RCC 7860 (cell line): ENCODE measurements at places on chromosomes 3 and 15.
A peak's percentile ranks its signal among the peaks of the same experiment; 100 is the strongest.

DNA sequence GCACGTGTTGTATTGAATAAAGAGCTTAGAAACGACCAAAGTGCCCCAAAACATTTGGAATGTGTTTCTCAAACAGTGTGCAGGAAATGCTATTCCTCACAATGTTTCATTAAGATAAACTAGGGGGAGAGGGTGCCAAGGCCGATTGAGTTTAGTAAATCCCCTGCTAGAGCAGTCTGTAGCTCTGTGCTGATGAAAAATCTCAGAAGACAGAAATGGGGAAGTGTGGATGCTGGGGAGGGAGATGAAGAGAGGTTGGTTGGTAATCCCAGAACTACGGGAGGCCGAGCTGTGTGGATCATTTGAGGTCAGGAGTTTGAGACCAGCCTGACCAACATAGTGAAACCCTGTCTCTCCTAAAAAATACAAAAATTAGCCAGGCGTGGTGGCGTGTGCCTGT is 121.2 kb downstream of the FOXB1 start:
- DNase-seq, result no peak

DNA sequence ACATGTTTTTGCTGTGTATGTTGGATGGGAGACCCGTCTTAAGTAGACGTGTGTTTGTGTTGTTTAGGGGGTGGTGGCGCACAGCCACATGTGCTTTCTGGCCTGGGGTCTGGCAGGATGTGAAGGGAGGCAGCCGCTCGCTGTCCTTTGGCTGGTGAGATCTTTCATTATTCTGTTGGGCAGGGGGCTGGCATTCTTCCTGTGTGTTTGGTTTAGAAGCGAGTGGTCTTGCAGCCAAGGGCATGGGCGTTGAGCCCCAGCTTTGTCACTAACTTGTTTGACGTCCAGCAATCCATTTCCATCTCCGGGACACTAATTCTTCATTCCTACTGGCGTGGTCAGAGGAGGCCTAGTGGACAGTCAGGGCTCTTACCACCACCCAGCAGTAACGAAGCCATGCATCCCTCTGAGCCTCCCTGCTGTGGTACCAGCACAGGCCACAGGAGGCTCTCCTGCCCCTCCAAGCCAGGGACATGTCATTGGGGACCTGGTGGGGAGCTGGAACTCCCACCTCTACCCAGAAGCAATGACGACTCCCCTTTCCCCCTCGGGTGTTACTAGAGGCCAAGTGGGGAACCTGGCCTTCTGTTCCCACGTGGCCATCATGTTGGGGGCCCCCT is 10.7 kb downstream of the THSD4 start:
- DNase-seq, result no peak

DNA sequence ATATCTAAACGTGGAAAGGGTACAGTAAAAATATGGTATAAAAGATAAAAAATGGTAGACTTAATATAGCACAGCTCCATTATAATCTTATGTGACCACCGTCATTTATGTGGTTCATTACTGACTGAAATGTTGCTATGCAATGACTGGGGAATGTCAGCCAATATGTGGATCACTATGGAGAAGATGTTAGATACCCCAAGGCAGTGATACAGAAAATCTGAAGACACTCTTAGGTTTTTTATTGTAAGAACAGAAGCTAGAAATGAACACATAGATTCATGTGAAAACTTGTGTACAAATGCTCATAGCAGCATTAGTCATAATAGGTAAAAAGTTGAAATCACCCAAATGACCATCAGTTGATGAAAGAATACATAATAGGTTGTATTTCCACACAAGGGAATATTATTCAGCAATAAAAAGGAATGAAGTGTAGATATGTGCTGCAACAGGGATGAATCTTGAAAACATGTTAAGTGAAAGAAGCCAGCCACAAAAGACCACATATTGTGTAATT is 18.4 kb downstream of the MEF2A start:
- DNase-seq, result no peak

- no peak for DNase-seq
Measured at GRCh38 chr15:59994888-59995557, 9.1 kb upstream of the FOXB1 start.

- DNase-seq, result no peak
Measured at GRCh38 chr15:59344311-59344710, 28.4 kb downstream of the MYO1E start.

- DNase-seq, result no peak
Measured at GRCh38 chr3:115659253-115660220, 36.2 kb downstream of the GAP43 start.

DNA sequence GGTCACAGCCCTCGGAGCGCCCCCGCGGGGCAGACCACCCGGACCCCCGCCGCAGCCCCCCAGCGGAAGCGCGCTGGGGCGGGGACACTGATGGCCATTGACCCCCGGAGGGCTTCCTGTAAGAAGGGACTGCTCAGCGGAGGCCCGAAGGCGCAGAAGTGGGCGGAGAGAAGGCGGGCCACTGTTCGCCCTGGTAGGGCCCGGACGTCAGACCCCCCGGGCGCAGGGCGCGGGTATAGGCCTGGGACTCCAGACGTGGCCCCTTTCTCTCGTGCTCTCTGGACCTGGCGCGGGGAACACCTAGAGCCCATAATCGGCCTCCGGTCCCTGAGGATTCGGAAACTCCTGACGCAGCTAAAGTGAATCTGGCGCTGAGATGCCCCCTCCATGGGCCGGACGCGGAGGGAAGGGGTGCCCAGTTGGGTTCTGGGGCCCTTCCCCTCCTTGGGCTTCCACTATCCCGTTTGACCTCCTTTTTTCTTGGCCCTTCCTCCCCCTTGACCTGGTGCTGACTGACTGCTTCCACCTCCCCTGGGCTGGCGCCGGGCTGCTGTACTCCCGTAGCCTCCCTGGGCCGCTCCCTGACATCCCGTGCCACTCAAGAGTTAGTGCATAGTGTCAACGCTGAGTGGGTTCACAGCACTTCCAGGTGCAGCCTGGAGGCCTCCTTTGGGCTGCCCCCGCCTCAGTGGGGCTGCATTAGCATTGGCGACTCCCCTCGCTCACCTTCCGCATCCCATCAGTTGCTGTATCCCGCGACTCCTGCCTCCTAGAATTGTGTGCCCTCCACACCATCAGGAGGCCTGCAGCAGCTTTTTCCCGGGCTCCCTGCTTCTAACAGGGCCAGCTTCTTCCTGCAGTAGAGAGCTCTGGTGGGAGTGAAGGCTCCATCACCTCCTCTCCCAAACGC is 694 bp downstream of the ABTB1 start:
- DNase-seq, result no peak

DNA sequence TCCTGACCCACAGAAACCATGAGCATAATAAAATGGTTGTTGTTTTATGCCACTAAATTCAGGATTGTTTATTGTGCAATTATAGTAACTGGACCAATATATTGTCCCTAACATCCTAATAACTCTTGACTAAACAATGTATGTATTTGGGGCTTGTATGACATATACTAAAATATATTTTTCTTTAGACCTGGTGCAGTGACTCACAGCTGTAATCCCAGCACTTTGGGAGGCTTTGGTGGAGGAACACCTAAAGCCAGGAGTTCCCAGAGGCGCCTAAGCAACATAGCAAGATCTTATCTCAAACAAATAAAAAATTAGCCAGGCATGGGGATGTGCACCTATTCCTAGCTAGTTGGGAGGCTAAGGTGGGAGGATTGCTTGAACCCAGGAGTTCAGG is 180.4 kb downstream of the SUCNR1 start:
- no peak for DNase-seq

- no peak for DNase-seq
Measured at GRCh38 chr15:41975669-41976068, 3.3 kb upstream of the EHD4 start.

- DNase-seq, result no peak
Measured at GRCh38 chr15:48317221-48317620, 14.0 kb upstream of the DUT start.

DNA sequence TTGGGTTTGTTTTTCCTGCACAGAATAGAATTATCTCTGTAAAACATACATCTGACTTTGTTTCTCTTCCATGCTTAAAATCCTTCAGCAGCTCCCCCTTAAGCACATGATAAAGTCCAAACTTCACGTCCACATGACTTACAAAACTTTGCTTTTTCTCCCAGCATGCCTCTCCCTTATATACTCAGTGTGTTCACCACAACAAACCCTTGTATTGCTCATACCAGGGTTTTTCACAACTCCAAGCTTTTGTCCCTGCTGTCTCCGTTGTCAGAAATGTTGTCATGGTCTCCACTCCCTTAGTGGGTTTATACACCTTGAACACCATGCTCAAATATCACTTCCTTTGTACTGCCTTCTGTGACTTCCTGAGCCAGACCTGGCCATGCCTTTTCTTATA is 91.1 kb upstream of the MITF start:
- no peak for DNase-seq

GRCh38 chr15:73950479-73950830 is 24.2 kb downstream of the LOXL1 start:
- DNase-seq, result no peak

DNA sequence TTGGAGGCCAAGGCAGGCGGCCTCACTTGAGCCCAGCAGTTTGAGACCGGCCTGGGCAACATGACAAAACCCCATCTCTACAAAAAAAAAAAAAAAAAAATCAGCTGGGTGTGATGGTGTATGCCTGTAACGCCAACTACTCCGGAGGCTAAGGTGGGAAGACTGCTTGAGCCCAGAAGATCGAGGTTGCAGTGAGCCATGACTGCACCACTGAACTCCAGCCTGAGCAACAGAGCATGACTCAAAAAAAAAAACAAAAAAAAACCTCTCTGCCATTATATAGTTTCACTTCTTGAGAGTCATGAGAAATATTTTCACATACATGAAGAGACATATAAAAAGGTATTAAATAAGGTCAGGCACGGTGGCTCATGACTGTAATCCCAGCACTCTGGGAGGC is 45.9 kb upstream of the CP start:
- DNase-seq, result peak; percentile 47

DNA sequence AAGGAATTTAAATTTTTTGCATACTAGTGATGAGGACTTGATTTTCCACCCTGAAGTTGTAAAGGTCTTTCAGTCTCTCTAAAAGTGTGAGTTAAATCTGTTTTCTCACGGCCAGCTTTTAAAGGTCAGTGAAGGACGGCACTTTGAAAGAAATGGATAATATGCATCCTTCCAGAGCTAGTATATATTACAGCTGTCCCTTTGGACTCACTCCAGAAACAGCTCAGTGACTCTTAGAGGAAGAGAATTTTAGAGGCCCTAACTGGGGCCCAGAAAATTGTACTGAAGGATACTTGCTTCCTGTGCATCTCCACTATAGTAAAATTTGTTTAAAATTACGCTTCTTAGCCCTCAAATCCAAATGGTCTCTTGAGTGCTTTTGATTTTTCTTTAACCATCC is 41.6 kb downstream of the PIK3CA start:
- DNase-seq, result no peak

- no peak for DNase-seq
Measured at GRCh38 chr15:69075440-69075839, 60.9 kb downstream of the NOX5 start.

DNA sequence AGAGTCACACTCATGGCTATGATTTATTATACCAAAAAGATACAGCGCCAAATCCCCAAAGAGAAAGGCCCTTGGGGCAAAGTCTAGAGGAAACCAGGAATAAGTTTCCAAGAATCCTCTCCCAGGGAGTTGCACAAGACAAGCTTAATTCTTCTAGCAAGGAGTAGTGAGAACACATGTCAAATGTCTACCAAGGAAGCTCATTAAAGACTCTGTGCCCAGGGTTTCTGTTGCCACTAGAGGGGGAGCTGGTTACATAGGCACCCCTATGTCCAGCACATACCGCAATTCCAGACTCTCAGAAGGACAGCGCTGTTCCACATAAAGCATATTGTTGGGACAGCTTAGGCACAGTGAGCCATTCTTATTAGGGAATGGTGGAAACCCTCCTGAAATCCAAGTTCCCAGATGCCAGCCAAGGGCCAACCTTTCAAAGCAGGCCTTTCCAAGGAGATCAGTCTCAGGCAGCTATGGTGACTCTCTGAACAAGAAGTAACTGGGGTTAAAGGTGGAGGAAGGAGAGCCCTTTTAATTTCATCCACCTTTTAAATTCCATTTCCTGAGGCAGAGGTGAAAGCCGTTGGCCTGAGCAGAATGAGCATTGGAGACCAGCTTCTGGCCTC is 194.2 kb downstream of the UACA start:
- peak; percentile 27 for DNase-seq

DNA sequence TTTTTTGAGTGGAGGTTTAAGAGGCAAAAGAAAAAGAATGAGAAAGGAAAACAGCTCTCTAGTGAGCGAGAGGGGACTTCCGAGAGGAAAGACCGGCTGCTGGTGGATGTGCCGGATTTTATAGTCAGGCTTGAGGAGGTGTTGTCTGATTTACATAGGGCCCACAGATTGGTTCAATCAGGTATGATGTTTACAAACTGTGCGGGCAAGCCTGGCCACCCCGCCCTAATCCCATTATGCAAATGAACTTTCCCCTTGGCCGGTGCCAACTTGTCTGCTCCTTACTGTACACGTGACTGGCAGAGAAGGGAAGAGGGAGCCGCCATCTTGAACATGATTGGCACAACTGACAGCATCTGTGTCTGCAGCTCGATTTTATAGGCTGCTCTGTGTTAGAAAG is 44.7 kb downstream of the FAM43A start:
- DNase-seq, result no peak

DNA sequence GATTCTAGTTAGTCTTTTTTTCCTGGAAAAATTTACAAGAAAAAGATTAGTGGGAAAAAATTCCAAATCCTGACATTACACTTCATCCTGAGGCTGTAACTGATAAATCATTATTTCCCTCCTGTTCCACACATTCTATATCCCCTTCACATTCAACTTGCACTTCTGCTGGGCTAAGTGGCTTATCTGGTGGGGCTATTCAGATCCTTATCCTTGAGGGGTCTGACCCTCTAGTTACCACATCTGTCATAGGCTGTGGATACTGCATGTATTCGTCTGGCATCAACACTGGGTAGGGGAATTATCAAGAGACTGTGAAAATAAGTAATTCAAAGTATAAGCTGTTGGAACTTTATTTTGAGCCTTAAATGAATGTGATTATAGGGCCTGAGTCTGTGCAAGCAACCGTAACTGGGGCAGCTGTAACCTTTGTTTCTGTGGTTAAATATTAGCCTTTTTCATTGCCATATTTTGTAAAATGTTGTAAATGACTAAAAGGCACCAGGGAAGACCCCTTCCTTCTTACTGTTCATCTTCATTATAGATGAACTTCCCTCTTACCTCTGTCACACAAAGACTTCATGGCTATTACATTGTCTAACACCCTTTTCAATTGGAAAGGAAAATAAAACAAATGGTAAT is 28.0 kb upstream of the TEX9 start:
- no peak for DNase-seq

GRCh38 chr15:40766906-40767837 is 2.6 kb upstream of the C15orf62 start:
- DNase-seq, result peak; percentile 42

DNA sequence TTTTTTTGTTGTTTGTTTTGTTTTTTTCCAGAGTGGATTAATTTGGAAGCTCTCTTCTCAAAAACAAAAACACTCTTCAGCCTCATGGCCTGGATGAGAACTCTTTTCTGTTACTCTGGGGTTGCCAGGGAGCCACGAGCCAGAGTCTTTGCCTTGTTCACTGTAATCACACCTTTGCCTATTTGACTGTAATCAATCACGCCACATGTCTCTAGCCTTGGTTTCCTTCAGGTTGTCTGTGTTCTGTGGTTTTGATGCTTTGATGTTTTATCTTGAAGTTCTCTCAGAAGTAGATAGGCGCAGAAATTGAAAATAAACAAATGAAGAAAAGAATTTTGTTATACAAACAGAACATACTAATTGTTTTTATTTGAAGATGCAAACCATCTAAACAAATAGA is 62.3 kb upstream of the IGF1R start:
- DNase-seq, result no peak
